ENCODE measurements at places on chromosomes 3 and 15.
A peak's percentile ranks its signal among the peaks of the same experiment; 100 is the strongest.

DNA sequence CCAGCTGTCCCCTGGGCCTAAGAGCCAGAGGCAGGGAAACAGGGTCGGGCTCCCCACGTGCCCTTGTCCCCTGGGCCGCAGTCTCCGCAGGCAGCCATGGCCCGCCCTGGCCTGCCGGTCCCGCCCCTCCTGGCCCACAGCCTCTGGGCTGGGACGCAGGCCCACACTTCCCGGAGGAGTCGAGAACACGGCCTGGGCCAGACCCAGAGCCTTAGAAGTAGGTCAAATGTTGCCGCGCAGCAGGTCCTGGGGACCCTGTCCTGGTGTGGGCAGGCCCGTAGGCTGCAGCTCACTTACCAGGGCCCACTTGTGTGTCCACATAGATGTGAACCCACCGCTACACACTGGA, 4.3 kb upstream of the MYL3 start:
- no peak for DNase-seq

DNA sequence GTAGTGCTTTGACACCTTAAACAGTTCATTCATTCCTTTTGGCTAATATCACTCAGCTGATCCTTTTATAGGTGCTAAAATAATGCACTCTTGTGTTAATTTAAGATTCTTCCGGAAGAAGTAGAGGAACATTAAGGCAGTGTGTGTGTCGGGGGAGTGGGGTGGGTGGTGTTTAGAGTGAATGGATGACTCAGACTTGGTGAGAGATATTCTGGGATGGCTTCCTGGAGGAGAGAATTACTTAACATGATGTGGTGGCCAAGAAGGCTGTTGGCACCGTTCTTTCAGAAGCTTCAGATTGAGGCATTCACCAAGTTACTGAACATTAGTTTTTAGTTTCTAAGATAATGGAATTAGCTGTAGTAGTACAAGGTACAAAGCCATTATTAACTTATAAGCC, 125.6 kb upstream of the ROPN1 start:
- DNase-seq, result no peak

- DNase-seq, result no peak
Observed at GRCh38 chr3:43400781-43401730, 114.7 kb downstream of the SNRK start.

DNA sequence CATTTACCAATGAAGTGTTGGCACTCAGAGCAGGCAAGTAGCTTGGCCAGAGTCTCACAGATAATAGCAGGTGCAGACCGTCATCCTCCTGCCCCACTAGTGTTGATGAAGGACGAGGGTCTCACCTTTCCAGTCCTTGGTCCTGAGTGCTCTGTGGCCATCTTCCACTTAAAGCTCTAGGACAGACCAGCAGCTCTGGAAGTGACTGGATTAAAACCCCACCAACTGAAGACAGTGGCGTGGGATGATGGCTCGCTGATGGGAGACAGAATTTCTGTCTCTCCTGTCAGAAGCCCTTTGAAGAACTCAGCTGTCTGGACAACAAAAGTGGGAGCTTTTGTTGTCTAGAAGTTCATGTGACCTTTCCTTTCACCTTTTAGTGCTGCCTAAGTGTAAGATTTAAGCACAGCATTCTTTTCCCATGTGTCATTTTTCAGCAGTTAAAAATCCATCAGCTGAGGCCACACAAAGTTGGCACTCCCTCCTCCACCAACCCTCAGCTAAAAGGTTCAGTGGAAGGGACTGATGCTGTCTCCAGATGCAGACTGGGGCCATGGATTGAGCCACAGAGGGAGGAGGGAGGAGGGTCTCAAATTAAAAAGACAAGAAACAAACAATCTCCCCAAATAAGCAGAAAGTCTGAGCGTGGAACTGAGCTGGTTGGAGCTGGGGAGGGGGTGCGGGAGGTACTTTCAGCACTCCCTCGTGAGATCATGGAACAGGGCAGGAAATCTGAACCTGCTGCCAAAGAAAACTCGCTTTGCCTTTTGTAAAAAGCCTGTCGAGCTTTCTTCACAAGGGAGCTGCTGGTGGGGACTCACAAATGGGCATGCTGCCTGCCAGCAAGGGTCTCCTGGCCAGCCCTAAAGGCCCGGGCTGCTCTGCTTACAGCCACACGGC, 148.5 kb upstream of the CTDSPL start:
- no peak for DNase-seq

DNA sequence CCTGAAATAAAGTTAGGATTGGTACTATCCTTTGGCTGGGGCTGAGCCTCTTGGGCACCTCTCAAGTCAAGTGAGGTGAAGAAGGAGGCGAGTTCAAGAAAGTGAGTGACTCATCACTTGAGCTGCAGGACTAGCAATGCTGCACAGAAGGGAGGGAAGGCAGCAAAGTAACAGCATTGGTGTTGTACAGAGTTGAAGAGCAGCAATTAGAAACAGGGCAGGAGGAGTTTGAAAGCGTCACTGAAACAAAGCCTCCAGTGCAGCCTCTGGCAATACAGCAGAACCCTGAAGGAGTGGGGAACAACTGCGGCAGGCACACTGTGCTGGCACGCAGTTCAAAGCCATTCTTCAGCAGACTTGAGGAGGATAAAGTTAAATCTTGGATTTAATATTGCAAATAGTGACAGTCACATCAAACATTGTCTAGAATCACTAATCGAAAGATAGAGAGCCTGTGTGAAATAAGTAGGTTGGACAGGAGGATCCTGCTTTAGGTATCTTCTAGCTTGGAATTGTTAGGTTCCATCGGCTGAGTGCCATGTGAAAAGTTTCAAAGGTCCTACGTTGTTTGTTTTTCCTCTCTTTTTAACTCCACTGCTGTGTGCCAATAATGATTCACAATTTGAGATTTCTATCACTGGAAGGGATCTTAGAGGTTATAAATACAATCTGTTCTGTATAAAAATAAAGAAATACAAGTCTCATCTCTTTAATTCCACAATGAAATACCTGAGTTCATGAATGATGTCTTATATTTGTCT, 479.8 kb downstream of the NAALADL2 start:
- DNase-seq, result peak; percentile 62

DNA sequence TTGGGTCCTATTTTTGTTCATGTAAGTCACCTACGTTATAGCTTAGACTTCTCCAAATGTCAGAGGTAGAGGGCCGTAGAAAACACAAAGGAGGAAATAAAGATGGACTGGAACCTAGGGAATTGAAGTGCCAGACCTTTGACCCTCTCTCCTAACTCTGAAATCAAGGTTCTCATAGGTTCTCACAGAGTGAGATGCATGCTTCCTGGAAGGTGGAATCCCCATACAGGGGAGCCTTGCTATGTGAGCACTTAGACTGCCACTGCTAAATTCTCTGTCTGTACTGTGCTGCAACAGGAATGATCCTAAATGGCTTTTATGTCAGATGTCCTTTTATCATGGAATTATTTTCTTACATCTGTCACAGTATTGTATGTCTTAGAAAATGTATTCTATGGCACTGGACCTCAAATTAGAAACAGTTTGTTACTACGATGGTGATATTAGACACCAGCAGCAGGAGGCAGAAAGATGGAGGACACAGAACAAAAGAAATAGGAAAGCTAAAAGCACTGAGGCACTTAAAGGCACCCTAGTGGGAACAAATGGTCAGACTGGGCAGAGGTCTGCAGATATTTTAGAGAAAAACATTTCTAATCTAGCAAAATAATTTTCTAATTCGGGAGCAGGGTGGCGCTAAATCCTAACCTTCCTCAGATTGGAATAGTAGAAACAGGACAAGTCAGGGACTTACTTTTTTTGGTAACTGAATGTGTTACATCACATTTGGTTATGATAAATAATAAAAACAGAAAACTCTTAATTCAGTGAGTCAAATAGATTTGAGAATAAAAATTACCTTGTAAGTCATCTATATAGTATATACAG, 60.2 kb upstream of the CDAN1 start:
- peak; percentile 6 for DNase-seq

Data from DMS53 (cell line).